ENCODE measurements at places on chromosomes 2 and 18.
A peak's percentile ranks its signal among the peaks of the same experiment; 100 is the strongest.

DNA sequence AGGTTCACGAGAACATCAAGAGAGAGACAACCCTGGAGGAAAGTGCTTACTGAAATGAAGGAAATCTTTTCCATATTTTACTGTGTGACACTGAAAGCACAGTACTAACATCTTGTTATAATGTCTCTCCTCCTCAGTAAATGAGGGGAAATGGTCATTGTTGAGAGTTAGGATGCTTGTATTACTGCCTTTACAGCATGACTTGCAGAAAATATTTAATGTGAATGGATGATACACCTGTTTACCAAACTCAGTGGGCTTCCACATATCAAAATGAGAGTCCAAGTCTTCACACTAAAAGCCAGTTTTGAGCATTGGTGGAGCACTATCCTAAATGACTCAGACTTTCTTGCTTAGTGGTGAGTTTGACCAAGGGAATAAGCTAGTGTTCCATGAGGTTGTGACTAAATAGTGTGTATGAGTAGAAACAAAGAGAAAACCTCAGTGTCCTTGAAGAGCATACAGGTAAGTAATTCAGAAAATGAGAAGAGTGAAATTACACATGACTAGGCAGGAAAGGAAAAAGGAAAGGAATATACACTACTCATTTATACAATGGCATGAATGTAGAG lies 930.7 kb upstream of the CELF4 start:
- no peak for DNase-seq

GRCh38 chr2:191650896-191651773 lies 26.8 kb upstream of the NABP1 start:
- no peak for DNase-seq

DNA sequence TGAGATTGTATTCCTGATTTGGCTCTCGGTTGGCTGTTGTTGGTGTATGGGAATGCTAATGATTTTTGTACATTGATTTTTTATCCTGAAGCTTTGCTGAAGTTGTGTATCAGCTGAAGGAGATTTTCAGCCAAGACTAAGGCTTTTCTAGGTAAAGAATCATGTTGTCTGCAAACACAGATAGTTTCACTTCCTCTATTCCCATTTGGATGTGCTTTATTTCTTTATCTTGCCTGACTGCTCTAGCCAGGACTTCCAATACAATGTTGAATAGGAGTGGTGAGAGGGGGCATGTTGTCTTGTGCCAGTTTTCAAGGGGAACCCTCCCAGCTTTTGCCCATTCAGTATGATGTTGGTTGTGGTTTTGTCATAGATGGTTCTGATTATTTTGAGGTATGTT lies 90.4 kb downstream of the CYP26B1 start:
- no peak for DNase-seq

DNA sequence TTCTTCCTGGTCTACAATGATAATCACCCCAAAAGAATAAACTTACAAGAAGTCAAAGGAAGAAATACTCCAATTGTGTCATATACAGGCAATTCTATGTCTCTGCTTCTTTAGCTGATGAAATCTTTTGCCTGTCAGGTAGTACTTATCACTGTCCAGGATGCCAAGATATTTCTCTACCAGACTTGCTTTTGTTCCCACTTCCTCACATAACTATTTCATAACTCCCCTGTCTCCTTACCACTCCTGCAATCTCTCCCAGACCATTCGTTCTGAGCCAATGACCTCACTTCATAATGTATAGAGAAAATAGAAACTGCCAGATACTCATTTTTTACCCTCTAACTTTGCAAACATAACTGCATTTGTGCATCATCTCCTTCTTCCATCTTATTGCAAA lies 39.1 kb downstream of the HNMT start:
- no peak for DNase-seq

DNA sequence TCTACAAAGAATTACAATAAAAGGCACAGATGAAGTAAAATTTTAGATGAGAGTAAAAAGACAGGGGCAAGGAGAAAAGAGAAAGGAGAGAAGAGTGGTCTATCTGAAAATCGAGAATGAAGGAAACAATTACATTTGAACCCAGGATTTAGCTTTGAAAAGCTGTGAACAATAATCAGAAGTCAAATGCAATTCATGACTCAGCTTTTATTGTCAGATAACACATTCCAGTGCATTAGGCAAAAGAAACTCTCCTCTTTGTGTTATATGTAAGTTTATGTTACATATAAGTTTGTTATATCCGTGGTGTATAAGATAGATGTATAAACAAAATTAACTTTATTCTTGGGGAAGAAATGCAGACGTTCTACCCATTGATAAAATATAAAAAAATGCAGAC lies 284.5 kb downstream of the GBX2 start:
- no peak for DNase-seq

GRCh38 chr18:54444319-54444914 lies 86.7 kb downstream of the C18orf54 start:
- DNase-seq: no peak

DNA sequence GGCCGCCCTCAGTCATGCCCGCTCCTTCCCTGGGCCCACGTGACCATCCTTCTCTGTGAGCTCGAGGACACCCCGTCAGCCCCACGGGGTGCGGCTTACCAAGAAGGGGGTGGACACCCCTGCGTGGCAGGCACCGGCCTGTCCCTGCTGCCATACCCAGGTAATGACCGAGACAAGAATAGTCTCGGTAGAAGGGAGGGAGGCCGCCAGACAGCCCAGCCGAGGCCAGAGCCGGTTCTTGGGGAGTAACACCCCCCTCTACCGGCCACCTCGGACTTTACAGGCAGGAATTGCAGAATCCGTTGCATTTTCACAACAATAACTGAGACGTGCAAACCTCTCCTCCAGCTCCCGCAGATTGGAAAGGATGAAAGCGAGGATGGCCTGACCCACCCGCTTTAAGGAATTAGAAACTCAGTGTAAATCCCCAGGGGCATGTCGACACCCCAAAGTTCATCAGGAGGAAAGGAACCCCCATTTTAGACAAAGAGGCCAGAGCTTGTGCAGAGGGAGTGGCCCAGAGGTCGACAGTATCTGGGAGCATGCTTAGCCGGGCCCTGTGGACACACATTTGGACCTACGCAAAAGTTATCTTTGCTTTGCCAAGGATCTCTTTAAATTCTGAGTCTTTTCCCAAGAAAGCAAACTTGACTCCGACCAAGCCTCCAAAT lies 60.1 kb upstream of the GLI2 start:
- DNase-seq: peak; percentile 55

DNA sequence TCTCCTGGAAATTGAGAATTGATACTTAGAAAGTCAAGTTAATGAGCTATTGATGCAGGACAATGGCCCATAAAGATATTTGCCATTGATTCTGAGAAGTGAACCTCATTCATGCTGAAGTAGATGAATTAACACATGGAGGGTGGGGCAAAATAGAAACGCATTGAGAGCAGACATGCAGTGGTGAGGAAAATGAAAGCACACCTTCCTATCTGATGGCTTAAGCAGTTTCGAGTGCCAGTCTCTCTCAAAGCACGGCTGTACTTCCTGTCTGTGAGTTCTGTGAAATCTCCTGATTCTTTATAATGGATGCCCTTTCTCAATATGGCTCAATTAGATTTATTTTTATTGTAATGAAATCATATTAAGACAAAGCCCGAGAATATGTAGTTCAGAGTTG lies 247.0 kb downstream of the TMX3 start:
- DNase-seq: no peak

GRCh38 chr18:65477455-65477854 lies 273.4 kb upstream of the CDH7 start:
- no peak for DNase-seq

DNA sequence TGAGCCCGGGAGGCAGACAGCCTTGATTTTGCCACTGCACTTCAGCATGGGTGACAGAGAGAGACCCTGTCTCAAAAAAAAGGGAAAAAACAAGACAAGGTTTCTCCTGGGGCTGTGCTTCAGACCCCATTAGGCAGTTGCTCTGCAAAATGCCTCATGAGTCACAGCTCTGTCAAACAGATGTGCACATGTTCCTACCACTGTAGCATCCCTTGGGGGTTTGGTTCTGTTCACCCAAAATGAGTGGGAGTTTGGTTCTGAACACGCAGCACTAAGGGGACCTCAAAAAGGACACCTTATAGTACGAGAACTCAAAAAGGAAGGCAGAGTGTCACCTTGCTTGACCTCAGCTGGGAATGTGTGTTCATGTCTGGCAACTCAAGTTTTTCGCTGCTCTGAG lies 134.9 kb downstream of the RPIA start:
- no peak for DNase-seq

DNA sequence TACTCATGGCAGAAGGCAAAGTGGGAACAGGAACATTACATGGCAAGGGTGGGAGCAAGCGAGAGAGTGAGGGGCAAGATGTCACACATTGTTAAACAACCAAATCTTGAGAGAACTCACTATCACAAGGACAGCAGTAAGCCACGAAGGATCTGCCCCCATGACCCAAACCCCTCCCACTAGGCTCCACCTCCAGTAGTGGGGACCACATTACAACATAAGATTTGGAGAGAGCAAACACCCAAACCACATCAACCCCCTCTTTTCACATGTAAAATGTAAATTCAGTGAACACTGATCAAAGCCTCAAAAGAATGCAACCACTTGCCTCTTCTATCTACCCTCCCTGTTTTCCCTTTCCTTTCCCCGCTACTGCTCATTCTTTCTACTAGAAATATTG lies 43.6 kb upstream of the TNP1 start:
- no peak for DNase-seq

DNA sequence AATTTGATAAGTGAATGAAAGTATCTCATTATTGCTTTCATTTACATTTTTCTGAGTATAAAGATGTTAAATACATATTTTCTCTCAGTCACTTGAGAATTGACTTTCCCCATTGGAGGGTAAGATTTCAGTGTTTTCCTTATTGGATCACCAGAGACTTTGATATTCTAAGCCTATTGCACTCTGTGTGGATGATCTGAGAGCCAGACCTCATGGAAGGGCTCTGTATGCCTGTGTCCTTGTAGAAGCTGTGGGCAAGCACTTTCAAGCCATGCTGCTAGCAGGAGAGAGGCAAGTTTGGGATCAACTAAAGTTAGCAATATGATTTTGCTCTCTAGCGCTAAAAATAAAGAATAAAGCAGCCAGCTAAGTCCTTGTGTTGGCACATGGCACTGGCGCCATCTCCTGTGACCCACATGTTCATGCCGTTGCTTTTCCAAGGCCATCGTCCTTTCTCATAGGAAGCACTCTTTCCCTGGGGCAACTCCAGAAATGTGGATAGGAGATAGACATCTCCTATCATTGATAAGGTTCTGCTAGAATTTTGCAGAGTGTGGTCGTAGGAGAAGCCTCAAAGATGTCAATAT lies 72.6 kb downstream of the AOX1 start:
- DNase-seq: no peak

DNA sequence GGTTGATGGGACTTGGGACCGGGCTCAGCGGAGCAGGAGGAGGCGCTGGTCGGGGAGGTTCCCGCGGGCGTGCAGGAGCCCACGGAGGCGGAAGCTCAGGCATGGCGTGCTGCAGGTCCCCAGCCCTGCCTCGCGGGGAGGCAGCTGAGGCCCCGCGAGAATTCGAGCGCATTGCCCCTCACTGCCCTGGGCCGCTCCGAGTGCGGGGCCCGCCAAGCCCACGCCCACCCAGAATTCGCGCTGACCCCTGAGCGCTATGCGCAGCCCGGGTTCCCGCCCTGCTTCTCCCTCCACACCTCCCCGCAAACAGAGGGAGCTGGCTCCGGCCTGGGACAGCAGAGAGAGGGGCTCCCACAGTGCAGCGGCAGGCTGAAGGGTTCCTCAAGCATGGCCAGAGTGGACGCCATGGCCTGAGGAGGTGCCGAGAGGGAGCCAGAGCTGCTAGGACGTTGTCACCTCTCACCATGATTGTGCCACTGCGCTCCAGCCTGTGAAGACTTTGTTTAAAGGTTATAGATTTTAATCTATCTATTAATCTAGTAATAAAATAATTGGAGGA lies 357.2 kb upstream of the RGPD4 start:
- no peak for DNase-seq

DNA sequence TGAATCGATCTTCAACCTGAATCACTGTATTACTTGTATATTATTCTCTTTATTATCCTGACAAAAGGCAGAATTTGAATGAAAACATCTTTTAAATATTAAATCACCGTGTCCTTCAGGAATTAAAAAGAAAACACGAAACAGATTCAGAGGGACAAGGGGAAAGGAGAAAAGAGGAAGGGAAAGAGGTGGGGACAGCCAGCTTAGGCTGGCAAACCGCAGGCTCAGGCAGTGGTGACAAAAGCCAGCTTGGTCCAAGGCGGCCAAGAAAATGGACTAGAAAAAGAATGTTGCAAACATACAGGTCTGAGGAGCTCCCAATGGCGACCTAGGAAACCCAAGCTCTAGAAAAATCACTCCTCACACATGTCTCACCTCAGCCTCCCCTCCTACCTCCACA lies 6.8 kb downstream of the B4GALT6 start:
- DNase-seq: no peak

DNA sequence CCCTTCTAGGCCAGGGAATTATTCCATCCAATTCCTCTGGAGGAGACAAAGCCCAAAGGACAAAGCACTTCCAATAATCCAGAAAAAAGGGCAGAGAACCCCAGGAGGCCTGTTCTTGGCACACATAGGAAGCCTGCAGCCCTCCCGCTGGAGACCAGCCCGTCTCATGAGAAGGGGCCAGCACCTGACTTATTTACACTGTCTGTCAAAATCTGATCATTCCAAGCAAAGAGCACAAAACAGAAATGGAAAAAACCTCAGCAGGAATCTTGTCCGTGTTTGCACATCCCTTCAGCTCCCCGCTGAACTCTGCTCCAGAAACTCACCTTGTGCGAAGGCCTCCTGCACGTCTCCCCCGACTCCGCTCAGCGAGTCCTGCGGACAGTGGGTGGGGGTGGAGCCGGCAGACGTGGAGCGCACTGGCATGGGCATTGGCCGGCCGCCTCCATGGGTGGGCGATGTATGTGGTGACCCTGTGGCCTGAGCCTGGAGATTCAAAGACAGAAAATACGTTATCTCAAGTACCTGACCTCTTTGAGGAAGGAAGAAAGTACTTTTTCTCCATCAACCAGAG lies 46.2 kb upstream of the DNMT3A start:
- no peak for DNase-seq

DNA sequence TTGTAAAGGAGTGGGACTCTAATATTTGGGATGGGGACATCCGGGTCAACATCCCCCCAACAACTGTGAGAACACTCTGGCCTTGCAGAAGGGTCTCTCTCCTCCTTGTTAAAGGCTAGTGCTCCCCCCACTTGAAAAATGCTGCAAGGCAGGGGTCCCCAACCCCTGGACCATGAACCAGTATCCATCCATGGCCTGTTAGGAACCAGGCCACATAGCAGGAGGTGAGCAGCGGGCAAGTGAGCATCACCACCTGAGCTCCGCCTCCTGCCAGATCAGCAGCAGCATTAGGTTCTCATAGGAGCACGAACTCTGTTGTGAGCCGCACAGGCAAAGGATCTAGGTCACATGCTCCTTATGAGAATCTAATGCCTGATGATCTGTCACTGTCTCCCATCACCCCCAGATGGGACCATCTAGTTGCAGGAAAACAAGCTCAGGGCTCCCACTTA lies 243.9 kb upstream of the ID2 start:
- DNase-seq: no peak

GRCh38 chr18:57422313-57422872 lies 12.8 kb upstream of the ONECUT2 start:
- DNase-seq: no peak
